Endothelial cell of umbilical vein (primary cell): ENCODE measurements at places on chromosomes 5 and 9. TPM values are rescaled to one million over a fixed set of nuclear protein-coding genes. Genes with fewer than 3 reads are reported as not detected.

DBH gene
- polyA plus RNA-seq = not detected in 2 replicates

TIFAB gene
- not detected in 2 replicates for polyA plus RNA-seq

DDX4 gene
- polyA plus RNA-seq = not detected in 2 replicates

NXNL2 gene
- polyA plus RNA-seq = 0.14 TPM in 1 of 2 replicates, not detected in the other

RALGDS gene
- 60.0 and 72.2 TPM in 2 replicates for polyA plus RNA-seq

IL9 gene
- polyA plus RNA-seq = not detected in 2 replicates

MLLT3 gene
- 5.7 and 6.1 TPM in 2 replicates for polyA plus RNA-seq

RAI14 gene
- 113 and 114 TPM in 2 replicates for polyA plus RNA-seq

LCN6 gene
- polyA plus RNA-seq = 0.17 TPM in 1 of 2 replicates, not detected in the other

IGFBPL1 gene
- polyA plus RNA-seq = 0.16 TPM in 1 of 2 replicates, not detected in the other

IL4 gene
- not detected in 2 replicates for polyA plus RNA-seq

MEIKIN gene
- not detected in 2 replicates for polyA plus RNA-seq

SARDH gene
- polyA plus RNA-seq = 0.16 and 0.19 TPM in 2 replicates

PIP5KL1 gene
- 1.5 and 2.3 TPM in 2 replicates for polyA plus RNA-seq

RALGPS1 gene
- polyA plus RNA-seq = 1.7 and 3.8 TPM in 2 replicates

ACTBL2 gene
- polyA plus RNA-seq = 0.03 and 0.08 TPM in 2 replicates

FNBP1 gene
- 7.7 and 10.9 TPM in 2 replicates for polyA plus RNA-seq

SPINK7 gene
- polyA plus RNA-seq = not detected in 2 replicates

GPR107 gene
- 25.9 and 27.2 TPM in 2 replicates for polyA plus RNA-seq

LRRTM2 gene
- polyA plus RNA-seq = 0.06 and 0.10 TPM in 2 replicates

MYORG gene
- polyA plus RNA-seq = 2.8 TPM in 2 replicates

FRMPD1 gene
- polyA plus RNA-seq = not detected in 2 replicates

ADAMTS12 gene
- polyA plus RNA-seq = not detected in 2 replicates

CAMLG gene
- polyA plus RNA-seq = 10.2 and 14.7 TPM in 2 replicates

PCDHAC2 gene
- 0.97 and 1.2 TPM in 2 replicates for polyA plus RNA-seq

TLE1 gene
- polyA plus RNA-seq = 54.6 and 55.0 TPM in 2 replicates

HTR1A gene
- polyA plus RNA-seq = not detected in 2 replicates
